ENCODE measurements at places on chromosomes 16 and 17.

GRCh38 chr17:73278465-73279453, 17.1 kb upstream of the CPSF4L start:
- peak; percentile 7 for DNase-seq

DNA sequence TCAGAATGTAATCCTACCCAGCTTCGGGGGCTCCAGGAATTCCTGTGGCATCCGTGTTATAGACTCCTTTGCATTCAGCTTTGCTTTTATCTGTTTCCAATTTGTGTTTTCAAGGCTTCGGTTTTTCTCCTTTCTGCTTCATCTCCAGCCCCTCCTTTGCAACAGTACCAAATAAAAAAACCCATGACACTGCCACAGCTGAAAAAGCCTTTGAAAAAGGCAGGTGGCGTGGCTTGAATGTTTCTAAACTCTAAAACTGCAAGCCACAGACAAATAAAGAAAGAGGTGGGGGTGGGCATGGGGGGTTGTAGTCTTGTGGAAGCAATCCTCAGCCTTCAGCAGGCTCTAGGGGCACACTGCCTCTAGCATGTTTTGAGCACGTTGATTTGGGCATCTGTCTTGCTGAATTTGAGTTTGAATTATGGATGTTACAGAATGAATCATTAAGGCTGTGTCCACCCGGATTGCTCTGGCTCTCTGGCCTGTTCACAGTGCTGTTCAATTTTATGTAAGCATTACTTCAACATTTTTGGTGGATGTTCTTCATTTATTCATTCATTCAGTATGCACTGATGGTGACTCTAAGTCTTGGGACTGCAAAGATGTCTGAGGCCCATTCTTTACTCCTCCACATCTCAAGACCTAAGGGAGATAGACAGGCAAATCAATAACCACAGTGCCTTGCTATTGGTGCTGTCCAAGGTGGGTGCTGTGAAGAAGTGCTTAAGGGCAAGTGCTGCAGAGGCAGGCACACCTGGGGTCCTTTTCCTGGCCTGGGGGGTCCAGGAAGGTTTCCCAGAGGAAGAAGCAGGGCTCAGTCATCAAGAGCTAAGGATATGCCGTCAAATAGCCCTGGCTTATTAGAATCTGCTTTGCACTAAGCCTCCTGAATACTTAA, 77.4 kb downstream of the CDH13 start:
- no peak for DNase-seq

DNA sequence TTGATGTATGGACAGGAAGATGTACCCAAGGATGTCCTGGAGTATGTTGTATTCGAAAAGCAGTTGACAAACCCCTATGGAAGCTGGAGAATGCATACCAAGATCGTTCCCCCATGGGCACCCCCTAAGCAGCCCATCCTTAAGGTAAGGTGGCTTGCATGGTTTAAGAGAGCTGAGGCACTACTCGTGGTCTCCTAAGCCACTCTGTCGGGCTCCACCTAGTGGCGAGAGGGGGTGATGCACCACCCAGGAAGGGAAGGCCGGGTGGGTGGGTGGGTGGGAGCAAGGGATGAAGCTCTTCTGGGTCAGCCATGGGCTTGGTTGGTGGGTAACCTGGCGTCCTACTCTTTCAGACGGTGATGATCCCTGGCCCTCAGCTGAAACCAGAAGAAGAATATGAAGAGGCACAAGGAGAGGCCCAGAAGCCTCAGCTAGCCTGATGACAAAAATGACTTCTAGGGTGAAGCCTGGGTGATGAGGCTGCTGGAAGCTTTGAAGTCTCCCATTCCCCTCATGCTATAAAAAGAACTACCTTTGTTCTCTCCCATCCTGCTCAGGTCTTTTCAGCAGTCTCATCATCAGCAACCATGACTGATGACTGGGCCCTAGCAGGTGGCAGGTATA, 21.5 kb downstream of the GPR179 start:
- peak; percentile 67 for DNase-seq

GRCh38 chr17:13560935-13561334, 40.8 kb downstream of the HS3ST3A1 start:
- no peak for DNase-seq

DNA sequence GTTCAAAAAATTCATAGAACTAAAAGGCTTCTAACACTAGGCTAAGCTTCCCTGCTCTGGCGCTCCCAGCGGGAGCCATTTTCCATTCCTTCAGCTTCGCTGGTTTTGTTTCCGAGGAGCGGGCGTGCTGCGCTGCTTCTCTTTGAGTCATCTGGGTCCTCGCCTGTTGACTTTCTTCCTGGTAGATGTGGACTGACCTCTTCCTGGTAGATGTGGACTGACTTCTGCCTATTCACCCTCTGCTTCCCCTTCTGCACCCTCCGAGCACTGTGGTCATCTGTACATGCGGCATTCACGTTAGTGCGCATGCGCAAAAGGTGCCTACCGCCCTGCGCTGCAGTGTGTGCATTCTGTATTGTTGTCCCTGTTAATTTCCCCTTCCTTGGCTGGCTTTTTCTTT, 40.8 kb upstream of the SEC14L1 start:
- DNase-seq: no peak

DNA sequence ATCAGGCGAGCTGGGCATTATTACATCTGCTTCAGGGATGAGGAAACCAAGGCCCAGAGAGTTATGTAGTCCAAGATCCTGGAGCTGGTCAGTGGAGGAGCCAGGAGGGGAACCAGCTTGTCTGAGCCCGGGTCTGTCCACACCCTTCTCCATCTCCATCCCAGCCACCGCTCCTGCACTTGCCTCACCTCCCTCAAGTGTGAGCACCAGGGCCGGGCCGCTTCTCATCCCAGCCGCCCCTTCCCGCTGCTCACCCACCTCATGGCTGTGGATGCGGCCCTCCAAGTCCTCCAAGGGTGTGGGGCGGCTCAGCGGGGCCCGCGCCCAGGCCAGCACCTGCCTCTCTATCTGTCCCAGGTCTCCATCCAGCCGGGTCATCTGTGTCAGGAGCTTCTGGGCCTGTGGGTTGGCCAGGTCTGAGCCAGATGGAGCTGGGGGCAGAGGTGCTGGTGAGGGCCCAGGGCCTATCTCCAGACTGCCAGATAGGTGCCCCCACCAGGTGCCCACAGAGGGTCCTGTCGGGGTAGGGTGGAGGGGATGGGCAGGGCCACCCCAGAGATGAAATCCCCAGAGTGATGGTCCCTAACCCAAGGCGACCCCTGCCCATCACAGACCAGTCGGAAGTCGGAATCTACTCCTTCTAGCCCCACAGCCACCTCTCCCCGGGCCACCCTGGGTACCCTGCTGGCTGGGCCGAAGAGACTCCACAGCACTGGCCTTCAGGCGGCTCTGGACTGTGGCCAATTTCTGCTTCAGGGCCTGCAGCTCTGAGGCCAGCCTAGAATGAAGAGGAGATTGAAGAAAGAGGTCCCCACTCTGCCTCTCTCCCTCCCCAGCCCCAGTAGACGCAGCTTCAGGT, 9.4 kb downstream of the EVPL start:
- DNase-seq: no peak

- DNase-seq: no peak
Observed at GRCh38 chr16:80176114-80176513, 364.7 kb upstream of the DYNLRB2 start.

DNA sequence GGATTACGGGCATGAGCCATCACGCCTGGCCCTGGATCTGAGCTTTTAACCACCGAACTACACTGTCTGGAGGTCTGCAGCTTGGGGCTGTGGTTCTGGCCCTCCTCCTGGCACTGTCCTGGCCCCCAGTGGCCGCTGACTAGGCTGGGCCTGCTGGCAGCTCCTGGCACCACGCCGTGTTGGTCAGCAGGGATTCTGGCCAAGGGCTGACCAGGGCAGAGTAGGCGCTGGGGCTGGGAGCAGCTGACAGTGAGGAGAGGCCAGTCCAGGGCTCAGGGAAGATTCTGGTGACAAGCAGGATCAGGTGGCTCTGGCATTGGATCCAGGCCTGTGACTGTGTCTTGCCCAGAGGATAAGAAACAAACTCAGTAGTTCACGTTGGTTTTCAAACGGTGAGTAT, 14.6 kb downstream of the EEF2K start:
- DNase-seq: no peak

DNA sequence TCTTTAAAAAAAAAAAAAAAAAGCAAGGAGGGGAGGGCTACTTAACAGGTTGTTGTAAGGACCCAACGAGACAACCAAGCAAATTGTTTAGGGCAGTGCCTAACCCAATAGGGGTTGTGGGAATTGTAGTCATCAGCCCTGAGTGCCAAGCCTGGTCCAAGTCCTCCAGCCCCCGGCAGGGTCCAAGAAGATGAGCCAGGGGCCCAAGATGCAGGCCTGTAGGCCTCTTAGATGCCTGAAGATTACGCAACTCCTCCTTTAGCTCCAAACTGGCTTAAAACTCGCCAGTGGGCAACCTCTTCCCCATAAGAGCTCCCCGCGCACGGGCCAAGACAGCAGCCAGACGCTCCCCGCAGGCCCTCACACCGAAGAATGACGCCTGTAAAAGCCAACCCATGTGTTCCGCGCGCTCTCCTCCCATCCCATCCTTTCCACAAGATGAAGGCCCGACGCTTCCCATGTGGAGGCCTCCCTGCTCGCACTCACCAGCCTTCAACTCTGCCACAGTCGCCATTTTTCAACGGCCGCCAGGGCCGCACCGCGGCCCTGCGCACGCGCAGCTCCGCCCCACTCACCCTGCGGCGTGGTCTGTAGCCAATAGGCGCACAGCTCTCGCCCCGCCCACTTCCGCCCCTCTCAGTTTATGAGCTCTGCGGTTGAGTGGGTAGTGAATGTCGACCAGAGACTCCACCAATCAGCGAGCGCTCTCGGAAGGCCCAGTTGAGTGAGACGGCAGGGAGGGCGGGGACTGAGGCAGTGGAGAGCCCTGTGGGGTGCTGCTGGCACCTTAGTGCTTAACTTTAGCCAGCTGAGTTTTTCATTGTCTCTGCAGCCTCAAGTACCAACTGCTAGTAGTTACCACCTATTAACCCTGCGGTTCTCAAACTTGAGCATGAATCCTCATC, at the start of gene CEP20:
TSS of gene CEP20 (minus strand) at position 532 of the 905 bp plus-strand sequence. CDS start at position 514, 18 bp downstream.
- peak; percentile 96 for DNase-seq

- DNase-seq: peak; percentile 66
Observed at GRCh38 chr16:4511441-4512082, 27.0 kb downstream of the CDIP1 start.

DNA sequence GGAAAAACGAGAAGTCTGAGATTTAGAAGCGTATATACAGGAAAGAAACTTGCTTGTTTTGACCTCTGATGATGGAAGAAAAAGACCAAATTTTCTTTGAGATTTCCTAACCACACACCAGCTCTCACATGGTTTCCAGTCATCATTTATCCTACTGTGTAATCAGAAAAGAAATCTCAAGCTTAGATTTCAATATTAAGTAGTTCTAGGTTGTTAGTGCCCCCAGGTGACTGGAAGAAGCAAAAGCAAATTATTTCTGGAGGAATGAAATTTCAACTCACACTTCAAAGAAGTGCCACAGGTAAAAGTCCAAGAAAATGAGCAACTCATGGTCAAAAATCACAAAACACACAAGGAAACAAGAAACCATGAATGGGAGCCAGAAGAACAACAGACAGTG, 51.8 kb upstream of the KDM6B start:
- no peak for DNase-seq

- no peak for DNase-seq
Observed at GRCh38 chr17:66493283-66494019, 191.0 kb downstream of the PRKCA start.

DNA sequence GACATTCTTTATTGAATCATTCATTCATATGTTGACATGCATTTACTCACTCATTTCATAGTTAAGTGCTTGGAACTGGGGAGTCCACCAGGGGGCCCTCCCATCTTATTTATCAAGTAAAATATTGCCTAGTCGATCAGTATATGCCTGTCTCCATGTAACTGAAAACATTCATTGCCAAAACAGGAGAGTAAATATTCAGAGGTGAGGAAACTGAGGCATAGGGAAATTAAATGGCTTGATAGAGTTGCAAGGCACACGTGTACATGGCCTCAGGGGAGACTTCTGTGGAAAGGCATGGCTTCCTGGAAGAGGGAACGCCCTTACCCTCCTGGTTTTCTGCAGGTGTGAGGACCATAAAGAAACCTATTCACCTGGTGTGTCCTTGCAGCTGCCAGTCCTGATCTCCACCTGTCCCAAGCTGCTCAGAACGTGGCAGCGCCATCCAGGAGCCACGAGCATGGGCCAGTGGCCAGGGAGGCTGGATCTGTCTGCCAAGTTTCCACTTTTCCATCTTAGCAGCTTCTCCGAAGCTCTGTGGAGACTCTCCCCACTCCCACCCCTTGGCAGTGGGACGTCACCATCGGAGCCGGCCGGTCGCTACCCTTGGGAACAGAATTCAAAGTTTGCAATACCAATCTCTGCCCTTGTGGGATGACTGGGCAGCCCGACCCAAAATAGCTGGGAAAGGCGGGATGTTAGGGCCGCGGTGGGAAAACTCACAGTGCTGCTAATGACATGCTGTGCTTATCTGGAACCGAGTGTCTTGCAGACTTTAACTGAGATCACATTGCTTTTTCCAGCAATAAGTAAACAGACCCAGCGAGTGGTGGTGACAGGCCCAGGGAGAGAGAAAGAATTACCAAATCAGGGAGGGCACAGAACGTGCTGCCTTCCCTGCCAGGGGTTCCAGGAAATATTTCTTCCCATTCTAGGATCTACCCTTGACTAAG, 4.1 kb upstream of the C1QTNF1 start:
- DNase-seq: no peak

- DNase-seq: no peak
Observed at GRCh38 chr16:85765211-85765610, 14.3 kb upstream of the C16orf74 start.

DNA sequence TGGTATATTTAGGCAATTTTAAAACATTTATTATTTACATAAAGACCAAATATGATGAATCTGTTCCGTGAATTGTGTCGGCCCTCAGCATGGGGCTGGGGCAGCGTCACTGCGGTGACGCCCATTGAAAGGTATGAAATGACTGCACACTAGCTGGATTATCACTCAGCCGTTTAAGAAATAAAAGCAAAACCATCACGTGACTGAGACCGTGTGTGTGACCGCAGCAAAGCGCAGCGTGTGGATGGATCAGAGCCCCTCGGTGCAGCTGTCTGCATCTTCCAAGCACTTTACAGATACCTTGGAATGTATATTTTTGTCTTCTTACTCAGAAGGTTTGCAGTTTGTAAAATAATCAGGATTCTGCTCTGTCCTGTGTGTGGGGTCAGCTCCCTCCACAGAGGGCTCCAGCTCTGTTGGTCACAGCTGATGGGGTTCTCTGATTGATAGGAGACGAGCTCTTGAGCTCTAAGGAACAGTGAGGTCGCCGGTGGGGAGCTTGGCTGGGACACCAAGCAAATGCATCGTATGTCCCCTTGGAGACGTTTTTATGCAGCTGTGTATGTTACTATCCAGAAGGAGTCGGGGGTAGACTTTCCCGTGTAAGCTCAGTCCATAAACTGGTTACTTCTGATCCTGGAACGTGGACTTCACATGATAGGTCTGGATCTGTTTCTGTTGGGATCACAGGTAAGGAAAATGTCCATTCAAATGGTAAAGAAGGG, 45.1 kb downstream of the WDR45B start:
- DNase-seq: no peak

GRCh38 chr17:2239882-2240430, 63.6 kb downstream of the SMG6 start:
- DNase-seq: no peak

GRCh38 chr17:38554430-38555350, 51.1 kb downstream of the SRCIN1 start:
- DNase-seq: no peak

- no peak for DNase-seq
Observed at GRCh38 chr16:23027386-23027785, 121.9 kb downstream of the USP31 start.

GRCh38 chr16:74073456-74073855, 223.2 kb upstream of the PSMD7 start:
- DNase-seq: no peak
